Activated CD4-positive, CD25-positive, alpha-beta regulatory T cell treated with anti-CD3 and anti-CD28 coated beads, Interleukin-2, amount 50 U/mL, for 72 hours (primary cell): ENCODE measurements at places on chromosomes 5 and 9.

DNA sequence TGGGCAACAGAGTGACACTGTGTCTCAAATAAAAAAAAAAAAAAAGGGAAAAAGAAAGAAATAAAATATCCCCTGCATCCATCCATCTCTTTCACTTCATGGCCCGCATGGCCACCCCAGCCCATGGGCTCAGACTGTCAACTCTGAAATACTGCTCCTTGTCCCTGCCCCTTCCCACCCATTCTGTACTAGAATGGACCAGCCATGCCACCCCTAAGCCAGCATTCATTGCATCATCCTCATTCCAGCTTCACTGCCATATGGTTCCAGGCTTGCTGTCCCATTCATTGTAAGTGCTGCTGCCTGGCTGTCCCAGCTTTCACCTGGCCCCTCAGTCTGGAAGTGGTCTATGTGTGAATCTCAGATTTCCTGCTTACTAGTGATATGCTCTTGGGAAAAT is 46.2 kb downstream of the SPRY4 start:
- DNase-seq, result no peak

DNA sequence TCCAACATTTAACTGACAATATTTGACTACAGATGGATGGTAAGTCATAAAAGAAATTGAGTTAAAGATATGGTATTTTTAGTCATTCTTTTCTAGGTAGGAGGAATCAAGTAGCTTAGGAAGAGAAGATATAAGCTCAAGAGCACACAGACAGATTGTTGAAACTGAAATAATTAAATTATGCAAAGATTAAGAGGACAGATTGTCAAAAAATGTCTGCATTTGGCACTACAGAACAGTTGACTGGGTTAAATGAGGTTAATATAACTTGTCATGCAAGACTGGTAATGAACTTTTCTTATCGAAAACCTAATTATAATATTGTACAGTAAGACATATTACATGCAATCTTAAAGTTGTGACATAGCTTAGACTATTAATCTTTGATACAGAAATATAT is 36.3 kb upstream of the TRPM3 start:
- no peak for DNase-seq

DNA sequence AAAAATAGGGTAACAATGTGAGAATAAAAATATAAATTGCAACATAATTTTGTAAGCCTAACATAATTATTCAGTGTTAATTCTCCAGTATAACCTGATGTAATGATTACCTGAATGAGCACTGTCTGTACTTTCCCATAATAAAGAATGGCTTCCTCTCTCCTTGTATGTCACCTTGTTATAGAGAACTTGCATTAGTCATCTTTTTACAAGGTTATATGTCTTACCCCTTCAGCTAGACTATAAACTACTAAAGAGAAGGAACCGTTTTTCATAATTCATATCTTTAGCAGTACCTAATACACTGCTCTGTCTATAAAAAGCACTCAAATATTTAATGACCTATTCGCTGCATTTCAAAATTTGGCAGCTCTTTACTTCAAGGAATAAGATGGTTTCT is 19.8 kb downstream of the STRBP start:
- no peak for DNase-seq

GRCh38 chr5:27158171-27158570 is 119.8 kb upstream of the CDH9 start:
- DNase-seq, result no peak

- DNase-seq, result no peak
Observed at GRCh38 chr5:112649882-112650281, 87.8 kb upstream of the APC start.

GRCh38 chr5:135436951-135437418 is 10.2 kb downstream of the DCANP1 start:
- DNase-seq, result no peak

GRCh38 chr5:160188141-160189015 is 40.9 kb upstream of the FABP6 start:
- no peak for DNase-seq

- no peak for DNase-seq
Observed at GRCh38 chr5:39977066-39977655, 552.4 kb upstream of the DAB2 start.

- DNase-seq, result no peak
Observed at GRCh38 chr5:149804478-149805450, 74.7 kb downstream of the PPARGC1B start.
